Non-pigmented ciliary epithelial cell (primary cell): ENCODE measurements at places on chromosomes 13 and 19.

DNA sequence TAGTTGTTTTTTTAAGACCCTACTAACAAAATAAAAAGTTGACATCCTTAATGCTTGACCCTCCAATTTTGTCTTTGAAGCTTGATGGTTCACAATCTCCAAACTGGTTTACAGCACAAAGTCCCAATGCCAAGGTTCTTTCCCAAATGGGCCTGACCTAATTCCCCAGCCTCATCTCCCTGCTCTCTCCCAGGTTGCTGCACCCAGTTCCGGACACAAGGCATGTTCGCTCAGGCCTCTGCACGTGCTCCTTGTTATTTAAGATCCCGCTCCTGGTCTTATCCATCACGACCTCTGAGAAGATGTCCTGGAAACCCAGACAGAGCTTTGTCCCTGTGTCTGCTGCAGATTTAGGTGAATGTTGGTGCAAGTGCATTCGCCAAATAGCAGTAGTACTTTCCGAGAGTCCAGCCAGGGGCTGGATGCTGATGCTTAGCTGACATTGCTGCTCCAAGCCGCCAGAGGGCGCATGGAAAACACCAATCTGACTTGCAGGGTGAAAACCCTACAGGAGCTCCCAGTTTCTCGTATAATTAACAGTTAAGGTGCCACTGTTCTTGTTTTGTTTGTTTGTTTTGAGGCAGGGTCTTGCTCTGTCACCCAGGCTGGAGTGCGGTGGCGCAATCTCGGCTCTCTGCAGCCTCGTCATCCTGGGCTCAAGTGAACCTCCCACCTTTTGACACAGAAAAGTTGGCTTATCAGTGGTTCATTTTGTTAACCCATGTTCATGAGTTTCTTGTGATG is 18.5 kb downstream of the LYPD3 start:
- no peak for DNase-seq

- no peak for DNase-seq
These were observed 733 bp upstream of the CDX2 start for GRCh38 chr13:27969866-27970229.

DNA sequence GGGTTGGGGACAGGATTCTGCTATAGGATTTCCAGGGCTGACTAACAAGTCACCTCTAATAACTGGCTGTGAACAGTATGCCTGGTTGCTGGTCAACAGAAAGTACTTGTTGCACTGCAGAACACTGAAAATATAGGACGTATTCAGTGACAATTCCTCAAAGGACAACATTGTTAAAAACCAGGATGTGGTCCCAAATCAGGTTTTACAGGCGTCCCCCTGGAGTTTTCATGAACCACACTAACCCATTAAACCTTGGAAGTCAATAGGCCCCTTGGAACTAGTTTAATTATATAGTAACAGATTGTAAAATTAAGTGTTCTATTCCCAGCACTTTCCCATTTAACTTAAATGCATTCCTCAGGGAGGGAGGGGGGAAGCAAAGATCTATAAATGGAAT is 495.4 kb downstream of the TBC1D4 start:
- no peak for DNase-seq

- DNase-seq = no peak
These were observed 118.7 kb upstream of the C1QTNF9B start for GRCh38 chr13:24016046-24016445.

DNA sequence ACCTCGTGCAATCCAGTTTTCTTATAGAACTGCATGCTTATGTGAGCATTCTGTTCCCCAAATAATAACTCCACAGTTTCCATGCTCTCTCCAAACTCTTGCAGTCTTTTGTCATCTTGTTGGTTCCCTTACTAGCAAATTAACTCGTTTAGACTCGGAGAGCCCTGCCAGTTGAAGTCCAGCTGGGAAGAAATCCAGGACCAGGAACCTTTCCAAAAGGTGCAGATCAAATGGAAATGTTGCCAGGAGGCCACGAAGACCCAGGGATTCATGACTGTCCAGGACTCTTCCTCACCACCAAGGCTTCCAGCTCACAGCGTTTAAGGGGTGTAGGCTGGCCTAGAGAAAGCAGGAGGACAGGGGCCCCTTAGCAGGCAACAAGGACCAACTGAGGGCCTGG is 2.1 kb upstream of the TDRD12 start:
- no peak for DNase-seq

- DNase-seq = no peak
These were observed 50.6 kb upstream of the UQCRFS1 start for GRCh38 chr19:29263305-29264135.

DNA sequence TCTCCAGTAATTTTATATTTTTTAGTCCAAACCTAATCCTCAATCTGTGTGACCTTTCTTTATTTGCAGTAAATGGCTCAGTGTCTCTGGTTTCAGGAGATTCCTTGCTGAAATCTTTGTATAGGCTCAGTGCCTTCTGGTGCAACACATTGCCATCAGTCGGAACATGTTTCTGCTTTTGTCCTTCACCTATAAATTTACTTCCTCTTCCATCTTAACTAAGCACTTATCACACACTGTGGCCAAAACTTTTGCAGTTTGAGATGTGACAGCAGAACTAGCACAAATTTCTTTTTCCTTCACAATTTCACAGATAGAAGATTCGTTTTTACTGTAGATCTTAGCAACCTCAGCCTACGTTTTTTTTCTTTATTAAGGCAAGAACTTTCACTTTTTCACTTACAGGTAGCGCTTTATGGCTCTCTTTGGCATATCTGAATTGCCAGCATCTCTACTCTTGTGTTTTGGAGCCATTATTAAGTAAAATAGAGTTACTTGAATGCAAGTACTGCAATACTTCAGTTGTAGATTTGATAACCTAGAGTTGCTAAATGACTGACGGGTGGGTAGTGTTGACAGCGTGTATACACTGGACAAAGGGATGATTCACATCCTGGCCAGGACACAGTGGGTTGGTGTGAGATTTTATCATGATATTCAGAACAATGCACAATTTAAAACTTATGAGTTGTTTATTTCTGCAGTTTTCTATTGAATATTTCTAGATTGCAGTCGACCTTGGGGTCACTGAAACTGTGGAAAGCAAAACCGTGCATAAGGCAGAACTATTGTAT is 44.3 kb downstream of the NDFIP2 start:
- DNase-seq = no peak

- no peak for DNase-seq
These were observed 316.0 kb upstream of the MIR17HG start for GRCh38 chr13:91031508-91031907.

DNA sequence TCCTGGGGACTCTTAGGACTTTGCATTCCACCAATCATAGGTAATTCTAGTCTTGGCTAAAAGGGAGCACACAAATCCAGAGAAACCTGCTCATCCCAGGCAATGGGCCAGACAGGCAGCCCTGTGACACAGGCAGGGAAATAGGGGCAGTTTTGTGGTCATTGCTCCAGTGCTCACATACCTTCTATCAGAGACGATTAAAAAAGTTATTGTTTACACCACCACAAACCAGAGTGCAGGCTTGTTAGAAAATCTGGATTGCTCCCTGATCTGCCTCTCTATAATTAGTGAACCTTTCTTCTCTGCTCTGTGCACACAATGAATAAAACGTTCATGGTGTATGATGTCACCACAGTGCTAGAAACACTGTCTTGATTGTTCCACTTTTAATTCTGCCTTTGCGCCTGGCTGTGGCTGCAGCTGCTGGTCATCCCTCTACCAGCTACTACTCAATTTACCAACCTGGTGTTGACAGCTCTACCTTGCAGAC is 121.6 kb upstream of the SPATA13 start:
- no peak for DNase-seq

- DNase-seq = peak; percentile 45
These were observed 197.1 kb downstream of the NDFIP2 start for GRCh38 chr13:79678100-79678499.

DNA sequence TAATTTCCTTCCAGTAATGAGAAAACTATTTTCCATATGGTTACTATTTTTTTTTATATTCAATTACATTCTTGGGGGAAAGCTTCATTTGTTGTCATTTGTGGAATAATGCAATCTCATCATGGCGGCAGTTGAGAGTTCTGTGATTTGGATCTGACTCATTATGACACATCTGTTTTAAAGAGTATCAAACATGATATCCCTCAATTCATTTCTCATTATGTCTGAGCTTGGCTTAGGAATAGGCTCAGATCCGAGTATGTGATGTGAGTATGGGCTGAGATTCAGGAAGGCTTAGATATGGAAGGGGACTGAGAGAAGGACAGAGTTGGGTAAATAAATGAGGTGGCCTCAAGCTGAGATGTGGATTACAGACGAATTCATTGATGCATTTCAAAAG is 64.4 kb downstream of the POSTN start:
- DNase-seq = peak; percentile 23

DNA sequence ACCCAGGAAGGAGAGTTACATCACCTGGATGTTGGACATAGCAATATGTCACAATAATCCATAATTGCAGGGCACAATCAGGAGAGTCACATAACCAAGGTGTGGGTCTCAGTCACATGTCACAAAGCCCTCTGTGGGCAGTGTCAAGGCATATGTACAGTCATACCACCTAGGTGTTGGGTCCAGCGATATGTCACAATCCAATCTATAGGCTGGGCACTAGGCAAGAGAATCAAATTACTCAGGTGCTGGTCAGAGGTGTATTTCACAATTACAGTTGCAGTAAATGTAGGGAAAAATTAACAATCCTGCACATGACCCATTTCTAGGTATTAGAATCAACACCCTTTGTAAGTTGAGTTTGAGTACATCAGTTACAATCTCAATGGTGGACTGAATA is 126.2 kb upstream of the ZNF91 start:
- no peak for DNase-seq

DNA sequence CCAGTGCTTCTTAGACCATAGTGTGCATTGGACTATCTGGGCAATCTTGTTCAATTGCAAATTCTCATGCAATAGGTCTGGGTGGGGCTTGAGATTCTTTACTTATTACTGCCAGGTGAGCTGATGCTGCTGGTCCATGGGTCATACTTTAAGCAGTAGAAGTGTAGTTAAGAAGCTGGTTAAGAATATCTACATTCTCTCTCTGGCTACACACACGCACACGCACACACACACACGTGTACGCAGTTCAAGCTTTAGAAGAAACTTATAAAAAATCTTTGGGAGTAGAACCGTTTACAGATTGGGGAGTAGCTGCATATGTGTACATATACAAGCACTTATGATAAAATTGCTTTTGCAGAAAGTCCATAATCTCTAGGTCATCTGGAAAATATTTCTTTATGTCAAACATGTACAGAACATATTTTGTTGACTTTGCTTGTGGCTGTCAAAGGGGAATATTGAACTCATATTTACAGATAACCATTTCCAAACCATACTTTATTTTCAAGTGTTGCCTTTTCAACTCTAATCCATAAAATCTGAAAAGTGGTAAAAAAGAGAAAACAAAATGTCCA is 99.7 kb downstream of the GPC6 start:
- no peak for DNase-seq

DNA sequence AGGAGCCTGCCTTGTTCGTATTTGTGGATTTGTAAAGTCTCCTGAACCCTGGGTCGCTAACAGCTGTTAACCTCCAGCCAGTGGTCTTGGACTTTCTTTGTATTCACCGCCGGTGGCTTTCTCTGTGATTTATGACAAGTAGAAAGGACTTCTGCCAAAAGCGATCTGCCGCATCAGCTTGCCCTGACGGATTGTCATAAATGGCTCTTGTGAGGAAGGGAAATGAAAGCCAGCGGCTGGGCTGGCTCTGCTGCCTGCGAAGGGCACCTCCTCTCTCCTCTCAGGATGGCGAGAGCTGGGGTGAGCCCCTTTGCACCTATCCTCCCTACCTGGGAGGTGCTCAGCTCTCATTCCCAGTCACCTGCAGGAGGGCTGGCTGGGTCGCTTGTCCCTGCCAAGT is 25.6 kb downstream of the DHRS12 start:
- DNase-seq = no peak

- no peak for DNase-seq
These were observed 590 bp downstream of the LILRB5 start for GRCh38 chr19:54256250-54257115.

DNA sequence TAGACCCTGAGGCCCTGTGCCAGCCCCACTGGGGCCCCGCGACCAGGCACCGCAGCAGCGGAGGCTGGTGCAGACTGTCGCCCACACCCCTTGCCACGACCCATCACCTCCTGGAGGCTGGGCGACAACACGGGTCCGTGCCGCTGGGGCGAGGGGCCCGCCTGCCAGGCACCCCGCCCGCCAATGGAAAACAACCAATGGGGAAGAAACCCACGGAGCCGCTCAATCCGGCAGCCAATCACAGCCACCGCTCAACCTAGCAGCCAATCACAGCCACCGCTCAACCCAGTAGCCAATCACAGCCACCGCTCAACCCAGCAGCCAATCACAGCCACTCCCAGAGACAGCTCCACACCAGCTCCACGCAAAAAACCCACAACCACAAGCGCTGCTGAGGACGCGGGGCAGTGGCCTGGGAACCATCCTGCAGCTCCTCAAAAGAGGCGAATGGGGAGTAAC is 29.7 kb downstream of the GPX4 start:
- DNase-seq = no peak

DNA sequence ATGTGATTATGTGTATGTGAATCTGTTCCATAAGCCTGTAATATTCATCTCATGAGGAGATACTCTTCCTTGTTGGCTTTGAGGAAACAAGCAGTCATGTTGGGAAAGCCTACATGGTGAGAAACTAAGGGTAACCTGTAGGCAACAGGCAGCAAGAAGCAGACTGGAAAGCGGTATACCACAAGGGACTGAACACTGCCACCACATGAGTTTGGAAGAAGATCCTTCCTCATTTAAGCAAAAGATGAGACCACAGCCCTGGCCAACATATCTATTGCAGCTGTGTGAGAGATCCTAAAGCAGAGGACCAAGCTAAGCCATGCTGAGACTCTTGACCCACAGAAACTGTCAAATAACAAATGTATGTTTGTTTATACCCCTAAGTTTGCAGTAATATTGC is 134.8 kb downstream of the B3GLCT start:
- no peak for DNase-seq

GRCh38 chr13:112072534-112073244 is 5.7 kb downstream of the SOX1 start:
- no peak for DNase-seq

DNA sequence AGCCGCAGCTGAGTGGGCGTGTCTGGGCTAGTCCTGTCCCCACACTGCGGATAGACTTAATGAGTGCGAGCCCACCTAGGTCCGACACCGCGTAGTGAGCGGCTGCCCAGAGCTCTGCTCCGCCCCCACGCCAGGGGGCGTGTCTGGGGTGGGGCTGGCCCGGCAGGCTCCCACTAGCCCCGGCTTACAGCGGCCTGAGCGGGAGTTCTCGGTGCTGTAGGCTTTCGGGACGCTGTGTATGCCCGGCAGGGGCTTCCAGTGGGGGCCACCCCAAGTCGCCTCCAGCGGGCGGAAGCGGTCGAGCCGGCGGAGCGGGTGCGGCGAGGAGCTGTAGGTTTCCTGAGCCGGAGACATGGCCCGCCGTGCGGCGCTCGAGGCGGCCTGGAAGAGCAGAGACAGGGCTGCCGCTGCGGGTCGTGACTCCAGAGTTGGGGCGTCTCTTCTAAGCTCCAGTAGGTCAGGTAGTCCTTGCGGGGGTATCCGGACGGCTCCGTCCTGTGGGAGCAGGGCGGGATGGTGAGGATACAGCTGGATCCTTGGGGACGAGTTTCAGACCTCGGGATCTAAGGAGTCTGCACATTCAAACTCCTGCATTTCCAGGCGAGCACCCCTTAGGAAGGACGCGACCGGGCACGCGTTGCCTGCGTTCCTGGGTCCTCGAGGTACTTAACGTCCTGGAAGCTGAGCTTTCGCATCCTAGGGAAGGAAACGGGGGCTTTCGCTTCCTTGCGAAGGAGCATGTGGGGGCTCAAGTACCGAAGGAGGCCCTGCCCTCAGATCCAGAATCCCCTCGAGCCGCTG is 1.2 kb downstream of the CGB7 start:
- DNase-seq = no peak
